ENCODE measurements at places on chromosomes 1 and 21. TPM values are rescaled to one million over a fixed set of nuclear protein-coding genes. Genes with fewer than 3 reads are reported as not detected.

DNA sequence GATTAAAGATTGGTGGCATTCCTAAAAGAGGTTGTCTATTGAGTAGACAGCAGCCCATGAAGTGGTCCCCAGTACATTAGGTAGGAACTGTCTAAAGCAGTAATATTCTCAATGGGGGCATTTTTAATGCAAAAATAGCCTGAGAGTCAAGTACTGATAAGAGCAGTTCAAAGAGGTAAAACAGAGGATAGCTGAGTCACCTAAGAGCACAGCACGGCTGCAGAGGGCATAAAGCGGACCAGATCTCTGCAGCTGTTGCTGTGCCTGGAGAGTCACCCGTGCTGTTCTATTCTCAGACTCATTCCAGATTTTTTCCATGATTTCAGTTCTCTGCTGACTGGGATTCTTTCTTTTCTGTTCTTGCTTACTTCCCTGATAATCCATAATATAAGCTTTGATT is 313.2 kb downstream of the OLFM3 start:
- DNase-seq, result no peak

GRCh38 chr21:44658541-44658910 is 794 bp downstream of the KRTAP12-3 start:
- no peak for DNase-seq

DNA sequence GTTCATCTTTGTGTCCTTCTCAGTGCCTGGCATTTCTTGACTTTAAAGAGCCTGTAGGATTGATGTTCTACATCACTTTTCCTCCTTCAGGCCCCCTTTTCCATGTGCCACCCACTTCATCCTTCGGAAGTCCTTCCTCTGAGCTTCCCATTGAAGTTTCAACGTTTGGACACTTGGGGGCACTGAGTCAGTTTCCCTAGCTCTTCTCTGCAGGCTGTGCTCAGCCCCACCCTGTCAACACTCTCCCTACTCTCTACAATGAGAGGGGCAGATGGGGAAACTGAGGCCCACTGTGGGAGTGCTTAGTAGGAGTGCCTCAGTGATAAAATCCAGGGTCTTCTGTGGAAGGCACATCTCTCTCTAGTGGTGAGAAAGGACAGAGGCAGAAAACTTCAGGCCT is 11.9 kb downstream of the KCNJ10 start:
- no peak for DNase-seq

- no peak for DNase-seq
Observed at GRCh38 chr1:91578320-91579109, 77.9 kb downstream of the CDC7 start.

DNA sequence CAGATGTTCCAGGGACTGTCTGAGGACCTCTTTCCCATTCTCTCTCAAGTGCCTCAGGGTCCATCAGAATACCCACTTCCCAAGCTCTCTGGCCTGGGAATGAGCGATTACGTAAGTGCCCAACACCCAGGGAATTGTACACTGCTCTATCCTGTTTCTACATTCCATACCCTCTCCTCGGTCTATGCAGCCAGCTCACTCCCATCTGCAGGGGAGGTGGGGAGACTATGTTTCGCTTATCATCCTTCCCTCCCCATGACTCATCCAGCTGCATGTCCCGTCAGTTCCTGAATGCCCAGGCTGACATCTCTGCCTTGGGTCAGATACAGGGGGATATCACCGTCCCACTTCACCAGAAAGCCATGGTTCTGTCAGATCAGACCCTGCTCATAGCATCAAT is 34.5 kb upstream of the CD1D start:
- DNase-seq, result no peak

The HNRNPR gene
- total RNA-seq, result 181 TPM

The OR2L3 gene
- not detected for total RNA-seq

The ADAMTSL4 gene
- total RNA-seq, result 35.5 TPM

The ZBTB7B gene
- total RNA-seq, result 14.7 TPM

Data from urinary bladder (tissue), 4 donors.